ENCODE measurements at places on chromosomes 11 and 22.

DNA sequence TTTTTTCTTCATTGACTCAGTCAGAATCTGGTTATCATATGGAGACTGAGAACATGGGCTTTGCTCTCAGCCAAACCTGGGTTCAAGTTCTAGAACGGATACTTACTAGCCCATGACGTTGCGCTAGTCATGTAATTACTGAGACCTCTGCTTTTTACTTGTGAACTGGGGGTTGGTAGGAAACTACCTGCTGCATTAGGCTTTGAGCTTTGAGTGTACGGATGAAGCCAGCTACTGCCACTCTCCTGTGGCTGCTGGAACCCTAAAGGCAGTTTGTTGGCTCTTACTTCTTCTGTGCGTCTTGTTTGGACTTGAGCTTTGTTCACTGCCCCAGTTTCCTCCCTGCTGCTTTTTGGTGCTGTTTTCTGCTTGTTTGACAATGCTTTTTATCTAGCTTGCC lies 18.1 kb downstream of the PPP6R2 start:
- DNase-seq: no peak

DNA sequence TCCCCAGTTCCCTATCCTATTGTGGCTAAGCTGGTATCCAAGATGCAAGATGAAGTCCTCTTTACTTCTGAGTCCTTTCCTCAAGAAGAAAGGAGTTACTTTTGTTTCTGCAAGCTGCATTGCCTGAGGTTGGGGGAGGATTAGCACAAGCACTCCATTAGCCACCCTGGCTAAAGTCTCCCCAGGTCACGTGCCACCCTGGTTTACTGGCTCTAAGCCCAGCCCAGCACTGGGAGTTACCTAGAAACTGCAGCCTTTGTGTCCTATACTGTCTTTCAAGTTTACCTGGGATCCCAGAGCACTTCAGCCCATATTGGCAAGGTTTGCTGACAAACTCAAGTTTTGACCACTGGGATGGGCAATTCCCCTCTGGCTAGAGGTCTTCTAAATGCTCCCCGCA lies 78.4 kb upstream of the DBX1 start:
- DNase-seq: no peak

DNA sequence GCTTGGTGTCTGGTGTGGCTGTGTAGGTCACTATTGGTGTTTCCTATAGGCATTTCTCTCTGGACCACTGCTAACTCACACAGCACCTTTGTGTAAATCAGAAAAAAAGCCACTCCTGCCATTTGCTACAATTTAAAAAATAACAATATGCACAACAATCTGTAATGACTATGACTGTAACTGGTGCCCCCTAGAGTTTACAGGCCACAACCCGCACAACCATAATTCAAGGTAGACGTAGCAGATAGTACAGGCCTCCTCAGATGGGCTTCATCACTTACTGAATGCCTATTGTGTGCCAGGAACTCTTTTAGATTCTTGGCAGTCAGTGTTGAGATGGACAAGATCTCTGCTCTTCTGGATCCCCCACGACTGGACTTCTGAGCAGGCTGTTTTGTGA lies 47.7 kb downstream of the SYT9 start:
- no peak for DNase-seq

DNA sequence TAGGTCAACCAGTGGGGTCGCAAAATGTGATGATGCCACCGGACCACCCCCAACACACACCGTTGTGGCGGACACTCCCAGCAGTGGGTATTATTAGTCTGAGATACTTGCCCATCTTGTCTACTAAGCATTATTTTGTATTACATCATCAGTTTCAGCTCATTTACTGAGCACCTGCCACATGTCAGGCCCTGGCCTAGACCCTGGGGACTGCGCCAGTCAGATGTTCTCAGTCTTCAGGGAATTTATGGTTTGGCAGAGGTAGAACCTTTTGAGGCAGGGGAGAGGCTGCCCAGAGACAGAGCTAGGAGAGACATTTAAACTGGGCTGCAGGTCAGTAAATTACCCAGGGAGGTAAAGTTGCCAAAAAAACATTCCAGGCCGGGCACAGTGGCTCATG lies 43.1 kb upstream of the GCAT start:
- no peak for DNase-seq

DNA sequence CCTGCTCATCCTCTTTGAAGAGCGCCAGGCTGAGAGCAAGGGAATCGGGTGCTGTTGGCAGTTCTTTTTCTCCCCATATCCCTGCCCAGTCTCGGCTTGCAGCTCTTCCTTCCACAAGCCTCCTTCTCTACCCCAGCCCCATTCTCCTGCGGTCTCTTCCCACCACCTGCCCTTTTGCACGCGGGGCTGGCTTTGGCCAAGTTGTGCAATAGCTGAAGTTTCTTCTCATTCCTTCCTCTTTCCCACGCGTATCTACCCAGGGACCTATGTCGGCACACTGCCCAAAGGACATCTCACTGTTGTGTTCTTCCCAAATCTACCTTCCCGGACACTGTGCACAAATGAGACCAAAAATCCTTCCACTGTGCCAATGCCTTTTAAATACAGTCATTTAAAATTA lies 22.3 kb upstream of the HTR3A start:
- DNase-seq: no peak

- no peak for DNase-seq
These were observed 4.3 kb downstream of the KIRREL3 start for GRCh38 chr11:126996036-126996804.

DNA sequence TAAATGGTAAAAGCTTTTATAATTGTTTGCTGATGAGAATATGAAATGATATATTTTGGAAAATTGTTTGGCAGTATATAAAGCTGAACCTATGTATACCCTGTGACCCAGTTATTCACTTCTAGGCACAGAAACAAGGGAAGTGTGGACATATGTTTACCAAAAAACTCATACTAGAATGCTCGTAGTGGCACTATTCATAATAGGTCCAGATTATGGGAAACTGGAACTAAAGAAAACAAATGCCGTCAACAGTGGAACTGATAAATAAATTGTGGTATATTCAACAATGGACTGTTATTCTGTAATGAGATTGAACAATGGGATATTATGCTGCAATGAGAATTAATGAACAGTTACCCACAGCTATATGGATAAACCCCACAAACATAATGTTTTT lies 32.8 kb downstream of the CSTPP1 start:
- no peak for DNase-seq

DNA sequence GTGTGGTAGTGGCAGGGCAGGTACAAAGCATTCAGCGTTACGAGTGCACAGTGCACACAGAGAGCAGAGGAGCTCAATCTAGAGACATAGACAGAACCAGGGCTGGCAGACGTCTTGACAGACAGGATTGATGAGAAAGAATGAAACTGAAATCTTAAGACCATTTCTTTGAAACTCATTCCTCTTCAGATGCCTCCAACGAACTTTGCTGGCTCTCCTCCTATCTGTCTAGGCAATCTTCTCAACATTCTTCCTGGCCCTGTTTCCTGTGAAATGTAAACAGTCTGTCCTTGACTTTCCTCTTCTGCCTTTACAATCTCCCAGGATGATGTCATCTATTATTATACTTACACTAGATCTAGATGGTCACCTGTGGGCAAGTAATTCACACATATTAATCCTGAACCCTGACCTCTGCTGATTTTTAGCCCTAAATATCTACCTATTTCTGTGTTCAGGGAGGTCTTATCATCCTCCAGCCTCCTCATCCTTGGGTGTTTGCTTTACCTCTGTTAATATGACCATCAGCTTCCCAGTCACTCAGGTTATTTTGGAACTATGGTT lies 119.5 kb downstream of the ENTHD1 start:
- no peak for DNase-seq

DNA sequence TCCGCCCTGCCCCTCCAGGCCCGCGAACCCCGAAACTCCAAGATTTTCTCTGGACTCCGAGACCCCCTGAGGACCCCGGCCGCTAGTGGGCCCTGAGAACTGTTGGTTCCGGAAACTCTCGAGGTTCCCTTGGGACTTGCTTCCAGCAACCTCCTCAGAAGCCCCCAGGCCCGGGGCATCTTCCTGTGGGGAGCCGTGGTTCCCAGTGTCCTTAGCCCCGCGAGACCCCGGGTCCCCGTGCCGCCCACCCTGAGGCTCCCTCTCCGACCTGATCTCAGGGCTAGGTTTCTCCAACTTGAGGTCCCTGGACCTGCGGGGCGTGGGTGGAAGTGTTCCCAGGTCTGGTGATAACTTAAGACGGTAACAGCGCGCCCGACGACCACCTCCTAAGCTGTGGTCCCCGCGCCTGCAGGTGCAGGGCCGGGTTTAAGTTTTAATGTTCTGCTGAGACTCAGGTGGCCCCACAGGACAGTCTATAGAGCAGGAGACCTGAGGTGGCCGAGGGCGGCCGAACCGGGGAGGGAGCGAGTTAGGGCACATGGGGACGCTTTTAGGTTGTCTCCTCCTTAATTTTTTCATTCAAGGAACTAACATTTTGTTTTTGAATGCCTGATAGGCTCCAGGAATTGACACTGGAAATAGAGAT lies 720 bp downstream of the FAM118A start:
- DNase-seq: no peak

- DNase-seq: no peak
These were observed 10.6 kb downstream of the P2RX3 start for GRCh38 chr11:57348636-57349313.

DNA sequence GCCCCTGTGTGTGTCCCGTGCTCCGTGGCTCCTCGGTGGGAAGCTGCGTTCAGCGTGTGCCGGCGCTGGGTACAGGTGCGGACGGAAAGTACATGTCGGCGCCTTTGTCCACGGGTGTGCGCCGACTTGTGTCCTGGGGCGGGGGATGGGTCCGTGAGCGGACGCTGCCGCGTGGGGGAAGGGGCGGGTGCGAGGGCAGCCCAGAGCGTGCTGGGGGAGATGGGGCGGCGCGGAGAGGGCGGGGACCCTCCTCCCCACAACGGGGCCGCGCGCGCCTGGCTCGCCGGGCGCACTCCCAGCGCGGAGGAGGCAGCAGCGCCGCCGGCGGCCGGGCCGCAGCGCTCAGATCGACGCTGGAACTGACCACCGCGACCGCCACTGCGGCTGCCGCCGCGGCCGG lies 33.6 kb upstream of the RELT start:
- DNase-seq: no peak

GRCh38 chr11:8011371-8011770 lies 24.2 kb downstream of the EIF3F start:
- DNase-seq: no peak

GRCh38 chr22:24290459-24290858 lies 19.8 kb downstream of the SPECC1L start:
- peak; percentile 17 for DNase-seq

GRCh38 chr11:117822074-117823033 lies 2.2 kb downstream of the FXYD2 start:
- no peak for DNase-seq

DNA sequence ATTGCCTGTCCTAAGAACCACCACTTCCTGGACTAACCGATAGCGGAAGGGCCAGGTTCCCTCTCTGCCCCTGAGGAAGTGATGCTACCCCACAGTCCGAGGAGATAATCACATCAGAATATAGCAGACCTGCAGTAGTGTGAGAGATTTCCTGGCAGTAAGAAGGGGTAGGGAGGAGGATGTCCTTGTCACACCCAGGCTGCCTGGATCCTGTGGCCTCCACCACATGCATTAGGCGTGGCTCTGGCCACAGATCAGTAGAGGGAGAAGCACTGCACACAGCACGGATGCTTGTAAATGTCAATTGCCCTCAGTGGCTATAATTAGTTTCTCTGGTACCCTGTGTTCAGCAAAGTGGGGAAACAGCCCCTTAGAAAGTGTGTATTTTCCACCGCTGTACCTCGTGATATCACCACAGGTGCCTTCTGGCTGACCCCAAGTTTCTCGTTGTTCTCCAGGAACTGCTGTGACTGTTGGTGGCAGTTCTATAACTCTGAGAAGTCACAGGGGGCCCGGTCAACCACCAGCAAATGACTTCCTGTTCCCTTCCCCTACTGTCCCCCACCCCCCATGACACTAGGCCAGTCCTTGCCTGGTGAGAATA lies 61.8 kb downstream of the UBASH3B start:
- DNase-seq: no peak

GRCh38 chr11:123260511-123261211 lies 65.6 kb upstream of the CLMP start:
- DNase-seq: no peak

GRCh38 chr22:50425179-50425916 lies 49.5 kb downstream of the SBF1 start:
- no peak for DNase-seq

- no peak for DNase-seq
These were observed 14.1 kb downstream of the SYN3 start for GRCh38 chr22:33044112-33044511.

- DNase-seq: no peak
These were observed 194.7 kb downstream of the BRD1 start for GRCh38 chr22:49633010-49633324.

DNA sequence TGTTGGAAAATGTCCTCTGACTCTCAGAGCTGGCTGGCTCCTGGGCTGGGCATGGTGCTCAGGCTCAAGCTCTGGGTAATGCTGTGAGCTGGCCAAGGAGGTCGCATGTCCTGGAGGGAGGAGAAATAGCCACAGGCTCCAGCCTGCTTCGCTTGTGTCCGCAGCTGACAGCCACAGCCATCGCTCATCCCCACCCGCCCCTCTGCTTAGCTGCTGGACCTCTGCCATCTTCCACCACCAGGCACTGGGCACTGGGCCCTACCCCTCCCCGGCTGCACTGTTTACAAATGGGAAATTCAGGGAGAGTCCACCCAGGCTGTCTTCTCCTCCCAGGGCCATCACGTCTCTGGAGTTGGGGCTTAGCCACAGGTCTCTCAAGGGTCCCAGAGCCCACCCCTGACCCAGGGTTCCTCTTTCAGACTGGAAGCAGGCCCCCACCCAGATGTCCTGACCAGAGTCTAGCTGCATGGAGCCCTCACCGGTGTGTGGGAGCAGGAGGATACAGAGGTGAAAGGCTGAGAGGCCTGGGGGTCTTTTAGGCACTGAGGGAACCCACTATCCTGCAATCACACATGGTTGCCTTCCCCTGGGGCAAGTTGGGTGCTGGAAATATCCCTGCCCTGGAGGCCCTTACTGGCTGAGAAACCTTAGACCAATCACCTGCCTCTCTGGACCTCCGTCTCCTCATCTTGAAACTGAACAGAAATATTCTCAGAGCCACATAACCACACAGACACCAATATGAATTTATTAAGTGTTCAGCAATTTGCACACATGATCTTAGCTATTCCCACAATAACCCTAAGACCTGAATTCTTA lies 62.7 kb downstream of the CD82 start:
- DNase-seq: no peak

DNA sequence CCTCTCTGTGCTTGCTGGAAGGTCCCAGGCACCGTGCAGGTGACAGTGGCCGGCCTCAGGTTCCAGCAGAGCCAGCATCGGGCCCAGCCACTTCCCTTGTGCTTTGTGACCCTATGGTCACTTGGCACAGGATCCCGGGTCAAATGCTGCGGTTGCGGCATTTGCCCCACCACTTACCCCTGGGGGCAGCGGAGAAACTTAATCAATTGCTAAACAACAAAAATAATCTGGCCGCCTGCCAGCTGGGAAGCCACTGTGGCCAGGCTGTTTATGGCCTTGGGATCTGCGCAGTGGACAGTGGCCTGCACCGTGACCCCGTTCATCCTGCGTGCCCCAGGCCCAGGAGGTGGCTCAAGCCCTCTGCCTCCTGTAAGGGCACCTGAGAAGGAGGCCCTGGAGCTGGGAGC lies 65.0 kb downstream of the LRP5 start:
- no peak for DNase-seq

All from fibroblast of skin of left quadriceps (primary cell).